ENCODE measurements at places on chromosomes 5 and 9. TPM values are rescaled to one million over a fixed set of nuclear protein-coding genes. Genes with fewer than 3 reads are reported as not detected.

DNA sequence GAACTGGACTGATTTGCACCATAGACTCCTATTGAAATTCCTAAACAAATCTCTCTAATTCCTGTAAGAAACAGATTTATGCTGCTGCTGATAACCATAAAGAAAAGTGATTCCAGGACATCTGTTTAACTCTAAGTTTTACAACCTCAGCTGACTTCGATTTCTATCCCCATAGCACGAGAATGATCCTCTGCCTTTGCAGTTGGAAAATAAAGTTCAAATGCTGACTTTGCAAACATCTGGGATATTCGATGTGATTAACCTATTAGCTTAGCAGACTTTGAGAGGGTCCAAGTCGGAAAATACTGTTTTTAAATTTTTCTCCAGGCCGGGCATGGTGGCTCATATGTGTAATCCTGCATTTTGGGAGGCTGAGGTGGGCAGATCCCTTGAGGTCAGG is 247.3 kb downstream of the PSAT1 start:
- no peak overlapping the region for H3K27ac ChIP-seq
- no peaks in the 10 kb centered on the region for H3K27me3 ChIP-seq
- H3K4me1 ChIP-seq = no peaks in the 10 kb centered on the region
- DNase-seq = no peak
- no peak overlapping the region for H3K4me3 ChIP-seq
- H3K36me3 ChIP-seq = no peaks in the 10 kb centered on the region

The IFNA10 gene
- total RNA-seq = not detected

The GFI1B gene
- total RNA-seq = 0.27 TPM

DNA sequence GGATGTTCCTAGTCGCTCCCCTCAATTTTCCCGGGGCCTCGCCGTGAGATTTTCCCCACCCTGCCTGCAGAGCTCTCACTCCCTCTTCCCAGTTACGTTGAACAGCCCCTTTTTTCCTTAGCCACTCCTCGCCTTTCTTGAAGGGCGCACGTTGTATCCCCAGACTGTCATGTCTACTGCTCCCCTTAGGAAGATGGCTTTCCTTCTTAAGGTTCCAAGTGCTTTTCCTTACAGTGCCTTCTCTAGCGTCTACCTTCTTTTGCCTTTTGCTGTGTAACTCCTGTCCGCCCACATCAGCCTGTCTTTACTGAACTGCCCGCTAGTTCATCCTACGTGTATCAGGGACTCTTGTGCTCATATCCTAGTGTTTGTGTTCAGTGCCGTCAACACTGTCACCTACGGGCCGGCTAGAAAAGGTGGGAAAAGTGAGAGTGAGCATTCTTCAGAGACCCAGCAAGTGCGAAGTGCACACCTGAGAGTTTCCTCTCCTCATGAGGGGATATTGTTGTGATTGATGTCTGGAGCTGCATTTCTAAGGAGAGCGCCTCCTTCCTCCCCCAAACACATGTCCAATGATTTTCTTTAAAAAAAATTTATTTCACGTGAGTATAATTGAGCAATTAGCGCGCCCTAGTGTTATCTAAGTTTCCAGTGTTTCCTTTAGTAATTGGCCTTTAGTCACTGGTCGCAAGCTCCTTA is 764 bp downstream of the CAMLG start:
- peaks cover 16% of the 10 kb centered on the region for H3K36me3 ChIP-seq
- DNase-seq = no peak
- peak overlapping the region; percentile 95 for H3K4me3 ChIP-seq
- peak overlapping the region; percentile 98 for H3K27ac ChIP-seq
- H3K4me1 ChIP-seq = peaks cover 40% of the 10 kb centered on the region

The PHPT1 gene
- 349 TPM for total RNA-seq

Data from left ventricle myocardium inferior (tissue), 1 donor.